ENCODE measurements at places on chromosomes 16 and 17. TPM values are rescaled to one million over a fixed set of nuclear protein-coding genes. Genes with fewer than 3 reads are reported as not detected.

Gene CDYL2
- total RNA-seq, result 2.9 TPM

Gene CETP
- total RNA-seq, result not detected

Gene HASPIN
- 0.74 TPM for total RNA-seq

Gene KRT25
- not detected for total RNA-seq

Gene KRT14
- 1,546 TPM for total RNA-seq

Gene MSL1
- total RNA-seq, result 62.4 TPM

Gene C16orf74
- 18.2 TPM for total RNA-seq

Gene CCDC200
- not detected for total RNA-seq

- no peak for DNase-seq
These were observed 11.5 kb upstream of the ZC3H18 start for GRCh38 chr16:88558457-88559442.

DNA sequence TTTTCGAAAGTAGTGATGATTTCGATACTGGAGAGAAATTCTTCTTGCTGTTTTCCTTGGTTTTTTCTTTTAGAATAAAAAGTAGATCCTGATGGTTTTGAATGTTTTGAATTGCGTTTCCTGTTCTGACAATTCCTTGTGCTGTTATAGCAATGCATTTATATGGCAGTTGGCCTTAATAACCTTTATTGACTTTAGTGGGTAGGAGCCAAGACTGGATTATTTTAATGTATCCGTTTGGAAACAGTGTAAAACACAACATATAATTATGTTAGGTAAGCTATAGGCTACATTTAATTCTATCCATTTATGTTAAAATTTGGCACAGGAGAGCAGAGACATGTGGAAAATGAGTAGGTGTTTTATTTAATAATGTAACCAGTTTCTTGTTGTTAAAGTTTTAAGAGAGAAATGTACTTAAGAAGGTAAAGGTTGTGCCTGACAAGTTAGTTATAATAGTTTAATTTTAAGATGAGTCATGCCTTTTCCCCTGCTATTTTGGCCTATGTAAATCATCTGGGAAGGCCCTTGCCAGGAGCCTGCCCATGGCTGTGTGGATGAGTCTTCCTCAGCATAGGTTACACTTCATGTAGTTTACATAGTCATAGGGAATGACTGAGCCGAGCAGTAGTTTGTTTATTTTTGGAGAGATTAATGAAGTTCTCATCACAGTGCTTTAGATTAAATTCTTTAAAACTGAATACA is 189.9 kb downstream of the FTO start:
- no peak for DNase-seq

DNA sequence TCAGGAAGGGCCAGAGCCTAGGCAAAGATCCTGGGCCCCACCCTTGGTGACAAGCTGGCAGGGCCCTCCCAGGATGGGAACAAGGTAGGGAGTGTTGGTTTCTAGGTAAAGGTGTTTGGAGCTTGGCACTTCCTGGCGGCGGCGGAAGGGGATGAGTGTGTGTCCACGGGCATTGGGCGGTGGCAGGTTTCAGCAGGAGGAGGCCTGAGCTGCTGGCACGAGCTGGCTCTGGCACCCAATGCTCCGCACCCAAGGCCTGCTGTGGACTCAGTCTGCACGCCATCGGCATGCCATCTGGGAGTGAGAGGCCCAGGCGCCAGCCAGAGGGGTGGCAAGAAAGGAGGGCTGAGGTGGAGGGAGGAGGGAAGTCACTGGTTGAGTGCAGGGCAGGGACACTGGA is 46.9 kb upstream of the TAC4 start:
- DNase-seq, result no peak

GRCh38 chr16:2482708-2483534 is 8.0 kb downstream of the TBC1D24 start:
- DNase-seq, result no peak

GRCh38 chr16:57185446-57185944 is 344 bp downstream of the PSME3IP1 start:
- no peak for DNase-seq

DNA sequence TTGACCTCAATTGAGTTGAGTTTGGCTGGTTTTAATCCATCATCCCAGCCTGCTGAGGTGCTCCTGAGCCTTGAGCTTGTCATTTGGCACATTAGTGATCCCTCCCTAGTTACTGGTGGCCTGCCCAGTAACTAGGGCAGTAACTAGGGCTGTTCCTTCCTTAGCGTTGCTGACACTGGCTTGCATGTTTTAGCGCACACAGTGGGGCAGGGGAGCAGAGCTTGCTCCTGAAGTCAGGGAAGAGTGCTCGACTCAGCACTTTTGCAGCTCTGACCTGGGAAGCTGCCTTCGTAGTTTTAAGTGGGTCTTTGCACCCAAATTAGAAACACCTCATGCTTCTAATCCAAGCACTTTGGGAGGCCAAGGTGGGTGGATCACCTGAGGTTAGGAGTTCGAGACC is 15.7 kb downstream of the CCDC42 start:
- DNase-seq, result no peak

DNA sequence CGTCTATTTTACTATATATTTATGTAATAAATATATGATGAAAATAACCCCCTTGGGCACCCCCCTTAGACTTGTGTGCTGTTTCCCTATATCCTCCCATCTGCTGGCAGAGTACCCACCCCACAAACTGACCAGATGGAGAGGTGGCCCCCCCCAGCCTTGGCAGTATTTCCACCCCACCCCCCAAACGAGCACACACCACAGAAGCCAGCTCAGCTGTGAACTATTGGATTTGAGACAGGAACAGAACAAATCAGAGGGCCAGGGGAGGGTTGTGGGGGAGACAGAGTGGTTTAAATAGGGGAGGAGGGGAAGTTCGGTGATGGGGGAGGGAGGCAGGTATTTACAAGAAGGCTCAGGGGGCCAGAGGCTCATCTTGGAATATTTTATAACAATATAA is 7.8 kb downstream of the NR1D1 start:
- no peak for DNase-seq

- DNase-seq, result no peak
These were observed 43.1 kb downstream of the HS3ST3A1 start for GRCh38 chr17:13558588-13558987.

- no peak for DNase-seq
These were observed 33.2 kb upstream of the MEAK7 start for GRCh38 chr16:84537491-84538151.

DNA sequence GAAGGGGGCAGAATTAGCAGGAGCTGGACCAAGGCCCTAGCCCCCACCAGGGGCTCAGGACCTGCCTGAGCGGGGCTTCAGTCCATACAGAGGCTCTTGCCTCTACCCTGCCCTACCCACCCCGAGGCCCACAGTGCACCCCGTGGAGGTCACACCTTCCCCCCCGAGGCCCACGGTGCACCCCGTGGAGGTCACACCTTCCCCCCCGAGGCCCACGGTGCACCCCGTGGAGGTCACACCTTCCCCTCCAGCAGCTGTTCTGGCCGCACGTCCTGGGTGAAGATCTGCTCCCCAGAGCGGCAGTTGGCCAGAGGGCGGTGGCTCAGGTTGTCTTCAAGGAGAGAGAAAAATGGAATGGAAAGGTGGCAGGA is 11.4 kb downstream of the CASKIN2 start:
- DNase-seq, result no peak

GRCh38 chr17:34579017-34579946 is at the start of gene TMEM132E:
TMEM132E (plus strand) TSS chr17:34579582; CDS start chr17:34581077, 1,495 bp downstream.
- no peak for DNase-seq

GRCh38 chr17:59431601-59432000 is 100.1 kb downstream of the YPEL2 start:
- no peak for DNase-seq

- no peak for DNase-seq
These were observed 7.9 kb downstream of the UBTF start for GRCh38 chr17:44211281-44212265.
